ENCODE measurements at places on chromosomes 1 and 21.
A peak's percentile ranks its signal among the peaks of the same experiment; 100 is the strongest.

DNA sequence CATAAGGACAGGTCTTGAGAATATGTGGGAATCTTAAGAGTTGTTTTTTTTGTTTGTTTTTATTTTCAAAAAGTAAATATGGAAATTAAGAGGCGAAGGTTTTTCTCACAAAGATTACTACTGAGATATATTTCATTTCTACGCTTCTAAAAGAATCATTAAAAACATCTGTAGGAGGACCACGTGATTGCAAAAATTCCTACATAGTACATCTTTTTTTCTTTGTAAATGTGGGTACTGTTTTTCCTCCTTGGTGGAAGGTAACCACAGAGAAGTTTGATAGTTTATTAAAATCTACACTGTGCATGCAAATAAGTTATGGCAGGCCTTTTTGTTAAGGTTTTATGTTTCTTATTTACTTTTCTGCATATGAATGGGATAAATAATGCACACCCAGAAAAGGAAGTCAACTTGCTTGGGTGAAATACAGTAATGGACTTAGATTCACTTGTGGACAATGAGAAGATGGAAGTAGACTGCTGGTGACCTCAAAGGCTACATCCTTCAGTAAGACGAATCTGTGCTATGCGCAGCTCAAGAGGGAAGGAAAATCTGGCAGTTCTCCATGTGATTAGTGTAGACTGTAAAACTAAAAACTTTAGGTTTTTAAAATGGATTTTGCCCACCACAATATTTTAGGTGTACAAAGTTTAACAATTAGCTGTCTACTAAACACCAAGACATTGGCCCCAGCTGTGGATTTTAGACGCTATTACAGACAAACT lies 2.0 kb downstream of the AK5 start:
- no peak for DNase-seq

- DNase-seq = no peak
These were observed 2.7 kb downstream of the HTR1D start for GRCh38 chr1:23214640-23215039.

GRCh38 chr1:147647796-147648633 lies 22.3 kb downstream of the ACP6 start:
- no peak for DNase-seq

DNA sequence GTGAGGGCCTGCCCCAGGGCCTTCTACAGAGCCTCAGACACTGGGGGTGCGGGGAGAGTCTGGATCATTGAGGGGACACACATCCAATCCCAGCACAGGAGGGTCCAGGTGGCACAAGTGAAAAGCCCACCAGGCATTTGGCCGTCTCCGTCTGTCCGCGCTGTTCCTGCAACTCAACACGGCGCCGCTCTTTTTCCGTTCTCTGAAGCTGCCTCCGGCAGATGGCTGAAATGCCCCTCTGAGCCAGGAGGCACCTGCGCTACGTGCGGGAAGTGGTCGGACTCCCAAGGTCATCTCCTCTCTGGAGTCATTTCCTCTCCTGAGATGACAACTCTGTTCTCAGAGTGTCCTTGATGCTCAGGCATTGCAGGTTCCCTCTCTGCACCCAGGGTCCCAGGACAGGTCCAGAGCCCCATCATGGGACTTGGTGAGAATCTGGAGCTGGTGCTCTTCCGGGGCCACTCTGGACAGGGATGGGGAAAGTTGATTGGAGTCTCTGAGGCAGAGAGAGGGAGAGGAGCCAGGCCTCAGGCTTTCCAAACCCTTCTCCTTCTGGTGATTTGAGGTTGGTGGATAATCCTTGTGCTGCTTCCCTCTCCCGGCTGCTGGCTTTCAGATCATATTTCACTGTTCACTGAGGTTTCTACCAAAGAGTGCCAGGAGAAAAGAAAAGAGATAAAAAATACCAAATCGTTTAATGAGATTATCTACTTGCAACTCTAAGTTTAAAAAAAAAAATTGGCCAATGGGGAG lies 14.0 kb upstream of the MIXL1 start:
- DNase-seq = no peak

- DNase-seq = no peak
These were observed 14.3 kb upstream of the DR1 start for GRCh38 chr1:93331412-93331811.

DNA sequence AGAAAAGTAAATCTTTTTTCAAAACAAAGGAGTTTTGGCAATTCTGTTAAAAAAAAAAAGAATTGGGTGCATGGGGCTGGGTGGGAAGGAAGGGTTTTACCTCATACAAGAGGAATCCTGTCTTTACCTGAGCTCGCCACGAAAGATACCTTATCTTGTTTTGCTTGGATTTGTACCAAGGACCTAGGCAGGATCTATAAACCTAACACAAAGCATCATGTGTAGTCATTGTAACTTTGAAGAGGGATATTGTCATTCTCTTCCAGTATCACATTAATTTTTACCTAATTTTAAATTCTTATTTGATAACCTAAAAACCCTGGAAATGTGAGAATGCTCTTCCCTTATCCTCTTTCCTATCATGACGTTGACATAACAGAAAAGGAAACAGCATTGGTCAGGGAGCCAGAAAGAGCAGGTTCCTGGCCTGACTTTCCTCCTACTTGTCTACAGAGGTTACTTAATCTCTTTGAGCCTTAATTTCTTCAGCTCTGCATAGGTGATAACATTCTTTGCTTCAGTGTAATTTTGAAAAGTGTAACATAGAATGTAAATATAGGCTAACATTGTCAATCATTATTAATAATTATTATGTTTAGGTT lies 4.0 kb upstream of the LAMC1 start:
- no peak for DNase-seq

- no peak for DNase-seq
These were observed 5.7 kb downstream of the WNT4 start for GRCh38 chr1:22137004-22137720.

DNA sequence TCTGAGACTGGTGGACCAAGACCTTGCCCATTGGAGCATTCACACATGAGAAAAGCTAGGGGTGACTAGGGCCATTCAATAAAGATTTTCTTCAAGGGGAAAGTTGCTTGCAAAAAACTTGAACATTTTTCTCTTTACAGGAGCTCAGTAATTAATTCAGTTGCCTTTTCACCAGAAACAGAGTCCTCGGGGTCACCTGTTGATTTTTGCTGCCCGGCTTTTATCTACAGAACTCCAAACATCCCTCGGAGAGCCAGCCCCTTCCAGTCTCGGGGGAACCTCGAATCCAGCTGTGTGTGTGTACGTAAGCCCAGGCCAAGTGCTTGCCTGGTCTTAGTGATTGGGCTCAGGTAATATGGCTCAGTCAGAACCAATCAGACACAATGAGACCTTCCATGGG lies 47.5 kb downstream of the PCNX2 start:
- DNase-seq = no peak

DNA sequence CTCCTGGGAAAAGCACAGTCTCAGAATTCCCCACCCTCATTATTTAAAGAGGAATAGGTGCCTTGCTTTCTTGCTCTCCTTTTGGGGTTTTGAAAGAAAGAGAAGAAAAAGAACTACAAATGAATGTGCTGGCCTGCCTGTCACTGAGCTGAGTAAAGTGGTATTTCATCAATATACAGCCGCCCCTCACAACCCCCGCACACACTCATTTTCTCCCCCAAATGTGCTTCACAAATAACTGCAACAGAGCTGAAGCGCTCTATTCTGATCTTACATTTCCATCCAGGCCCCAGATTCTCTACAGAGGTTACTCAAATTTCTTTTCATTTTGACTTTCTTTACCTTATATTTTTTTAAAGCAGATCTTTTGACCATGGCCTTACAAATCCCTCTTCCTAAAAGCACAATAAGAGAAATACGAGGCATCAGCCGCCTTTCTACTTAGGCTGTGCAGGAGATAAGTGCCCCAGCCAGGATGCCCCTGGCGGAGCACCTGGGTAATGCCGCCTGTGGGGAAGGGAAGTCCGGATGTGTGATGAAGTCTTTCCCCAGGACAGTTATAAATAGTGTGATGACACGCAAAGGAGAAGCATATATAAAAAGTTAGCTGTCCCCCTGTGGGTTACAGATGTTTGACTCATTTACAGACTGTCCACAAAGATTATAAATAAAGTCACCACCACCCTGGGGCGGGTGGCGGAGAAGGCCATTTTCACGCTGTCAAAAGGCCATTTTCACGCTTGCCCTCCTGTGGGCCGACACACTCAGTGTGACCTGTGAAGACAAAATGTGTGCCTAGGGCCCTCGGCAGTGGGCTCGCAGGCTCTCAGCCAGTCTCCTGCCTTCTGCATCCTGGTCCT lies 6.5 kb downstream of the KCNN3 start:
- DNase-seq = no peak

DNA sequence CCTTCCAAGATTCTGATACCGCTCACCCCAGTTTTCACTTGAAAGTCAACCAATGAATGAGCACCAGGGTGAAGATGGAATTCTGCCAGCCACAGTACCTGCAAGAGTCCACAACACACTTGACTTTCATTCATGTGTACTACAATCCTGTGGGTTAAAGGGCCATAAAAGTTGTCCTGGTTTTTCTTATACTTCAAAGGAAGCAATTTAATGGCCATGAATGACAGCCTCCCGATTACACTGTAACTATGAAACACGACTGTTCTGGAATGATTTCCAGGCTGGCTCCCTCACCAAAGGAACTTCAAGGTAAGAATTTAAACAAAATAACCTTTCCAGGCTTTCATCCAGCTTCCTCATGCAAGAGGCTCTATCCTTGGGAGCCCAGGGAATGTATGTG lies 502.8 kb downstream of the SMYD3 start:
- DNase-seq = no peak

- DNase-seq = no peak
These were observed 30.2 kb upstream of the KCNA2 start for GRCh38 chr1:110636149-110636935.

DNA sequence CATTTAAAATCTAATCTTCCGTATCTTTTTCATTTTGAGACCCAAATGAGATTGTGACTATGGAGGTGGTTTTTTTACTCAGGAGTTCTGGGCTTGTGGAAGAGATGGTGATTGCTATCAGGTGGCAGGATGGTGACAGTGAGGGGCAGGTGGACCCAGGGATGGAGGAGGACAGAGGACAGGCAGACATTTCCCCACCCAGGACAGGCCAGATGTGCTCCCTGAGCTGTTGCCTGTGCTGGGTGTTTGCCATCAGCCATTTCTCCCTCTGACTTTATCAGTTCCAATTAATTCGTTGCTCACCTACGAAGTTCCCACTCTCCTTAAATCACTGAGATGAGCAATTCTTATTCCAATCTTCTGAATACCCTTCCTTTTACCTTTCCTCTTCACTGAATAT lies 26.5 kb downstream of the C1orf116 start:
- no peak for DNase-seq

- no peak for DNase-seq
These were observed 6.1 kb downstream of the MYBPHL start for GRCh38 chr1:109300650-109301151.

DNA sequence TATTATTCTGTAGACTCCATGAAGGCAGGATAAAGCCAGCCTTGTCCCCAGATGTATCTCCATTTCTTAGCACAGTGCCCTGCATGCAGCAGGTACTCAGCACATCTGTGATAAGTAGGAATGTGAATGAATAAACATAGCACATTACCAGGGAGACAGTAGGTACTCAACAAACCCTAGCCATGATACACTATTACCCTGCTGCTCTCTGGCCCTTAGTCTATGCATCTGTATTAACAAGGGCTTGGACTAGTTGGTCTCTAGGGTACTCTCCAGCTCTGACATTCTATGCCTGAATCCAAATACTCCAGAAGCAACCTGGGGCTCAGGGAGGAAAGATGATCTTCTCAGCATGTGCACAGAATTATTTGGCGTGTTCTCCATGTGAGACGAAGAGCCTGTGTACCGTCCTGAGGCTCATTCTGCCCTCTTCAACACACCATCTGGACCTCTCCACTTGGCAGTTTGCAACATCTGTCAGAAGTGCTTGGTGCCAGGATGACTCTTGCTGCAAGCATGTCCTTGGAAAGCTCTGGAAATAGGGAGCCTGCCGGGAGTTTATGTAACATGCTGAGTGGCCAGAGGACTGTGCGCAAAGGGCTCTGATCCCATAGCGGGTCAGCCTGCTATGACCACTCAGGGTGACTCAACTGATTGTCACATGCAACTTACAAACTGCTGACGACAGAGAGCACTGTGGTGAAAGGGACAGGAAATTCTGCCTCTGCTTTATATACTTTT lies 228.2 kb upstream of the USP24 start:
- no peak for DNase-seq

- DNase-seq = no peak
These were observed 480.2 kb upstream of the DEPDC1 start for GRCh38 chr1:68976916-68977610.

DNA sequence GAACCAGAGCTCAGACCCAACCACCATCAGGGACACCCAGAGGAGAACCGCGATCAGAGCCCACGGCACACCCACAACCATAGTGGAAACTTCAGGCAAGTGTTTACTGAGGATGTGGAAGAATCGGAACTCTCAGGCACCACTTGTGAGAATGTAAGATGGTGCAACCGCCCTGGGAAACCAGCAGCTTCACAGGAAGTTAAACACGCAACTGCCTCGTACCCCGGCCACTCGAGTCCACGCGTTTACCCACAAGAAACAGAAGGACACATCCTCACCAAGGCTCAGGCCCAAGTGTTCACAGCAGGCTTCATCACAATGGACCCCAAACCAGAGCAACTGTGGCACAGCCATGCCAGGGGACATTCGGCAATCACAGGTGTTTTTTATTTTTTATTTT lies 51.4 kb upstream of the COL6A2 start:
- DNase-seq = no peak

DNA sequence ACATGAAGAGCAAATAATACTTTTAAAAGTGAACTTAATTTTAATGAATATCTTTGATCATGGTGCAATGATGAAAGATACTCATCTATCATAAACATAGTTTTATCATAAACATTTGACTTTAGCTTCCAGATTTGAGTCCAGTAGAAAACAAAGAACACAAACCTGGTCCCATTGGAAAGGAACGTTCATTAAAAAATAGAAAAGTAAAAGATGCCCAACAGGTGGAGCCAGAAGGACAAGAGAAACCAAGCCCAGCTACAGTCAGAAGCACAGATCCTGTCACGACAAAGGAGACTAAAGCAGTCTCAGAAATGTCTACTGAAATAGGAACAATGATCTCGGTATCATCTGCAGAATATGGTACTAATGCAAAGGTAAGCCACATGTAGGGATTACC lies 55.6 kb upstream of the MYOCOS start:
- DNase-seq = peak; percentile 87
